ENCODE measurements at places on chromosomes 1 and 21.

DNA sequence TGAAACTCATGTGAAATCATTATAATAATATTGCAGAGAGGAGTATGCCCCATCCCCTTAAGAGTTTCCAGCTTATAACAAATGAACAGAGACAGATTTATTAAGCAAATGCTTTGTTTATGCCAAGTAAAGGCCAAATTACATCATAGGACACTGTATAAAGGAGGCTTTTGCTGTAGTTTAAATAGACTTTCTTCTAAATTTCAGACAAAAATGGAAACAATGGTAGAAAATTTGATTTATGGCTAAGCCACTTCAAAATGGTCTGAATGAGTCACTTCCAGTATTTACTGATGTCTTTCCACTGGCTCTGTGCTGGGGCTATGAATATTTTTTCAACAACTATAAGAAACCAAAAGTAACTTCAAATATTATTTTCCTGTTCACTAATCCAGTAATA lies 81.1 kb upstream of the ST6GALNAC5 start:
- no peak for DNase-seq

GRCh38 chr21:44583089-44583799 lies 2.8 kb upstream of the KRTAP10-5 start:
- DNase-seq, result no peak

- DNase-seq, result no peak
Observed at GRCh38 chr1:2559509-2560298, 3.5 kb downstream of the TNFRSF14 start.

- DNase-seq, result no peak
Observed at GRCh38 chr21:46254208-46254975, 25.8 kb upstream of the LSS start.

DNA sequence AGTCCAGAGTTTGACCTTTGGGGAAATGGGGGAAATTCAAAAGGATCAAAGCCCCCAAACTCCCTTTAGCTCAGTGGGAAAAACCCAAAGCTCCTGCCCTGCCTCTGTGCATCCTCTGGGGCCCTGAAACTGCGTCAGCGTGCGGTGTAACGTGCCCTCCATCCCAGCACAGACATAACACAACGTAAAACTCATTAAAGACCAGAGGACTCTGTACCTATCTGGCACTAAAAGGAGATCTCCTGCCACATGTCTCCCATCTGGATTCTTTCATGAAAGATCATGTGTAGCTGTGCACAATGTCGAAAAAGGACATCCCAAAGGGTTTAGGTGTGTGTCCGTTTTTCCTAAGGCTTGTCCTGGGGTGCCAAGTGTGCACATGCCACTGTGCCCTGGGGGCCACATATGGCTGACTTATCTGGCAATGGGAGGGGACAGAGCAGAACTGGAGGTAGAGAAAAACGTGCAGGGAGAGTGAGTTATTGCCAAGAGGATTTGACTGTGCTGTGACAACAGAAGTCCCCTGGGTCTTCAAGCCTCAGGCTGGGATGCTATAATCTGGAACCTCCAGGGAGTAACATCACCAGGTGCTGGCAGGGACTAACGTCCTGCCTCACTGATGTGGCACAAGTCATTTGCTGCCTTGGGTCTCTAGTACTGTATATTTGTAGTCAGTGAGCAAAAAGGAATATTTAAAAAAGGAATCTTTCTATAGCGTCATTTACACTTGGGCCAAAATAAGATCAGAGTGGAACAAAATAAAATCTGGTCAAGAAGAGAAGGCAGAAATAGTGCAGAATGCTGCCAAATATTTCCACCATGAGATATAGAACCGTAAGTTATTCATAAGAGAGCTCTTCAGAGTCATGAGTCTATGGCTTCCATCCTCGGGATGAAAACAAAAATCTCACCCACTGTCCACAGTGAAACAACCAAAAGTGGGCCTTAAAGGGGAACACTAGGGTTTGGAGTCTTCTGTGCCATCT lies 52.3 kb downstream of the ITPKB start:
- DNase-seq, result no peak

DNA sequence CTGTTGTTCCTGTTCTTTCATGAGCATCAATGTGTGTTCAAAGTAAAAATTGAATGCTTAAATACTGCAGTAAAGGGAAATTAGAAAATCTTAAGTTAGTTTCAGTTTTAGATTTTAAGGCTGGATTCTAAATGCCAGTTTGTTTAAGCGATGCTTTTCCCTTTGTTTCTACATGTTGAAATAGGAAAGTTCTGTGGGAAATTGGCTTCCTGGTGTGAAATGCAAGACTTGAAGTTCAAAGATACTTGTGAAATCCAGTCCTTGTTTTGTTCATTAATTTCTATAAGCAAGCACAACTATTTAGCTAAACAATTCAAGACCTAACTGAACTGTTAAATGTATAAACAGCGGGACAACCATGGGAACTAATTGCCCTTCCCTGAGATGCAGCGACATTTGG lies 149.1 kb downstream of the LYPLAL1 start:
- no peak for DNase-seq

DNA sequence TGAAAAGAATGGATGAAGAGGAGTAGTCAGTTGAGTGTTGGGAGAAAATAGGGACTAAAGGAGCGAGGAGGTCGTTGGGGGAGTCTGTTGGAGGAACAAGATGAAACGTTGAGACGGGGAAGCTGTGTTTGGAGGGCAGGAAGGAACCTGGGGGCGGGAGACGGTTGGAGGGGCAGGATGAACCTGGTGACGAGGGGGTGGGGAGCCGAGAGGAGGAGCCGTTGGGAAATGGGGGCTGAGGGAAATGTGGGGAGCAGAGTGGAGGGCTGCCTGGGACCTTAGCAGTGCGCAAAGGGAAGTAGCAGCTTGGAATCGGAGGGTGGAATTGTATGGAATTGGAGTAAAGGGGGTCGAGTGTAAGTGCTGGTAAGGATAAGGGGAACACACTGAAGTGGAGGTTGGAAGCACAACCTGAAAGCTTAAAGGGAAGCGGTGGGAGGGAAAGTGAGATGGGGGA lies 630 bp downstream of the MTF2 start:
- DNase-seq, result no peak

- no peak for DNase-seq
Observed at GRCh38 chr1:175530622-175531375, 212.6 kb downstream of the TNR start.

- no peak for DNase-seq
Observed at GRCh38 chr21:42640486-42640885, 12.9 kb upstream of the PDE9A start.

- no peak for DNase-seq
Observed at GRCh38 chr1:166947398-166948043, 27.8 kb downstream of the ILDR2 start.

GRCh38 chr1:16162163-16162822 lies 6.4 kb upstream of the EPHA2 start:
- DNase-seq, result no peak

GRCh38 chr1:22972760-22973159 lies at the start of gene LACTBL1:
TSS of gene LACTBL1 (minus strand) at chr1:22972866. CDS start at chr1:22972316, 550 bp downstream.
- DNase-seq, result peak; percentile 84

DNA sequence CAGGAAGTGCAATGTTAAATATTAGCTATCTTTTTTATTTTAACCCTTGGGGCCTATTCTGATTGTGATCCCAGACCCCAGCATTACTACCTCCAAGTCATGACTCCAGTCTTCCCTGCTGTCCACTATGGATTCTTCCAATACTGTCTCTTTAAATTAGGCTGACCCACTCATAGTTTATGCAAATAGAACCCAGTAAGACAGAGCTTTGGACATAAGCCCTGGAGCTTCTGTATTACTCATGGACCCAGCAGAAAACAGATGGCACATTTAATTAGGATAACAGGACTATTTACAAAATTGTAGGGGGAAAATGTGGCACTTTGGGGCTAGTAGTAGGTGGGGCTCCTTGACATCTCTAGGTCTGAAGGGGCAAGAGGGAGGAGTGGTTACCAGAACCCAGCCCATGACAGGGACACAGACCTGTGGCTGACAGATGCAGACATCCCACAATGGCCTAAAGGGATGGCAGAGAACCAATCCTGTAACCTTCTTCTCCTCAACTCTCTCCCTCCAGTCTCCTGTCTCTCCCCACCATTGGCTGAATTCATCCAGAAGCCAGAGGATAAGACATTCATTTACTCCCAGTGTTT lies 233.5 kb downstream of the OMA1 start:
- DNase-seq, result peak; percentile 6

- DNase-seq, result no peak
Observed at GRCh38 chr1:9238134-9238533, 3.6 kb downstream of the H6PD start.

DNA sequence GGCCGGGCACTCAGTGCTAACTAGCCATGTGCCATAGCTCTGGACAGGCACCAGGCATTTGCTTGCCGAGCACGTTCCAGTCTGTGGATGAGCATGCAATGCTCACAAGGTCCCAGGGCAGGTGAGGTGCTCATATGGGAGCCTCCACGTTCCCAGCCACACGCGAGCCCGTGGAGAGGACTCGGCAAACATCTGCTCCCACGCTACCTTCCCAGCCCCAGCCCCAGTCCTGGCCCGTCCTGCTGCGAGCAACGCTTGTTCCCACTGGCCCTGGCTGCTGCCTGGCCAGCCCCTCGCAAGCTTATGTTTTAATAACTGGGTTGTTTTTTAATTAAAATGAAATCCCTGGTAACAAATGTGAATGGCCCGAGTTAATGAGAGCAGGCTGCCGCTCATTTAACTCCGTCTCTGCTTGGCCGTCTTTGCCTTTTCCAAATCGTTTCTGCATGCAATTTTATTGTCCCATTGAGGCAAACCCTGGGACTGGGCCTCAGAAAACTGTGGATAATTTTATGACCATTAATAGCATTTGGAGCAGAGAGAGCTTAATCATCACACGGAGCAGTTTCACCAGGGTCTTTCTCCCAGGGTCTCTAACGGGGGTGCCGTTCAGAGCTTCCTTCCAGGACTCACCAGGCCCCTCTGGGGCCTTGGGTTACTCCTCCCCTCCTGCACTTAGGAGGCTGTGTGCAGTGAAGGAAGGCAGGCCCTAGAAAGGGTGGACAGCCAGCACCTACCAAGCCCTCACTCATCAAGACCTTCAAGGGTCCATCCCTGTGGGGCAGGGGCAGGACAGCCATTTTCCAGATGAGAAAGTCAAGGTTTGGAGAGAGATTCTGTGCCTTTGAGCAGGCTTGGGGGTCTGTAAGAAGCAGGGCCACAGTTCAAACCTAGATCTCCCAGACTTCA lies 136.8 kb downstream of the GLIS1 start:
- DNase-seq, result no peak

All from NCI-H524 treated with DMSO at 0.1 percent for 48 hours (cell line).